ENCODE measurements at places on chromosomes 7 and 10.

DNA sequence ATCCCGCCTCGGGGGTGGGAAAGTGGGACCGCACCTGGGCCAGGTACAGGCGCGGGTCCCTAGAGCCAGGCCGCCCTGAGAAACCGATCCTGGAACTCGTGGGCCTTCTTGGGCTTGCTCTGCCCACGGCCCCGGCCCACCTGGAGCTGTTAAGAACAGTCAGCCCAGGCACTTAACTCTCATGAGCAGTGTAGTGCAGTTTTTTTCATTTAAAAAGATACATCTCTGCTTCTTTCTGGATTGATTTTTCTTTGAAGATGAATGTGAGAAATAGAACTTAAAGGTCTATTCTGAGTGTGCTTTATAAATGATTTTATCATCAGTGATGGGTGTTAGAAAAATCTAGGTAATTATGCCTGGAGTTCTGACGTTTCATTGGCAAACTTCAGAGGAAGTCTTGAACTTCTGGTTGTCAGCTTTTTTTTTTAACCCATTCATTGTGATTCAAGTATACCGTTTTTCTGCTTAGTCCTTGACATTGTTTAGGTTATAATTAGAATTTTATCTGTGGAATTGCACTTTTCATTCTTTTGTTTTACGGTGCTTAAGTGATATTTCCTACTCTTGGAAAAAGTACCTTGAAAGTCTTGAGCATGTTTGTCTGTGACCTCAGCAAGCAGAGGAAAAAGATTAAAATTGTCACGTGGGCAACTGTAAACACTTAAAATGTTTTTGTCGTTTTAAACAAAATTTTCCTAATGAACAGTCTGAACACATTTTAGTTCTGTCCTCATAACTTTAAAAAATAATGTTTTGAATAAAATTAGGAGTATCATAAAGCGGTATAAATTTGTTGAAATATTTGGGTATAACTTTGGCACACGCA is 906 bp downstream of the CDK1 start:
- DNase-seq: no peak

- DNase-seq: no peak
These were observed 19.6 kb downstream of the LRRC27 start for GRCh38 chr10:132351611-132352010.

DNA sequence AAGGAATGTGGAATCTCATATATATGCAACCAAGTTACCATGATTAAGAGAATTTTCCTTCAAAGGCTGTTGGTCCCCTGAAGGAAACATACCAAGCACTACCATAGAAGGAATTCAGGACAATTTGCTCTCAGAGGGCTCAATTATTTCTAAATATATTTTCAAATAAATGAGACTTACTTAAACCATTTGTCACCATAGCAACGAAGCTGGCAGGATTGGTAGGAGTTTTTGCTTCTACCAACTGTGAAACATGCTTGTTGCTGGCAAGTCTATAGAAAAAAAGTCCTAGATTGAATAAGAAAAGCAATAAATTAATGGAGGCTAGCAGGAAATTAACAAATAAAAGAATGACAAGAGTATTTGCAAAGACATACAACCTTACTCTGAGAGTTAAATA is 156.9 kb upstream of the NPSR1 start:
- DNase-seq: no peak

- DNase-seq: peak; percentile 5
These were observed 52.8 kb downstream of the NRF1 start for GRCh38 chr7:129664029-129665012.

DNA sequence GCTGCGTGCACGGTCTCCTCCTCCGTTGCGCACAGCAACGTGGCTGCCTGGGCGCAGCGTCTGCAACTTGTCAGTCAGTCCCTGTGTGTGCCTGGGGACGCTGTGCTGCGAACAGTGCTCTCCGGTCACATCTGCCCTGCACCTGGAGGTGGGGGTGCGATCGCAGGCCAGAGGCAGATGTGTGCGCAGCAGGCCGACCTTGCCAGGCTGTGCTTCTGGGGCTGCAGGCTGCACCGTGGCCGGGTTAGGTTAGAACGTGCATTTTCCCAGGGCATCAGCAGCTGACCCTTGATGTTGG is 8.2 kb upstream of the GET4 start:
- no peak for DNase-seq

- peak; percentile 19 for DNase-seq
These were observed 825 bp downstream of the FEZF1 start for GRCh38 chr7:122303531-122304318.

DNA sequence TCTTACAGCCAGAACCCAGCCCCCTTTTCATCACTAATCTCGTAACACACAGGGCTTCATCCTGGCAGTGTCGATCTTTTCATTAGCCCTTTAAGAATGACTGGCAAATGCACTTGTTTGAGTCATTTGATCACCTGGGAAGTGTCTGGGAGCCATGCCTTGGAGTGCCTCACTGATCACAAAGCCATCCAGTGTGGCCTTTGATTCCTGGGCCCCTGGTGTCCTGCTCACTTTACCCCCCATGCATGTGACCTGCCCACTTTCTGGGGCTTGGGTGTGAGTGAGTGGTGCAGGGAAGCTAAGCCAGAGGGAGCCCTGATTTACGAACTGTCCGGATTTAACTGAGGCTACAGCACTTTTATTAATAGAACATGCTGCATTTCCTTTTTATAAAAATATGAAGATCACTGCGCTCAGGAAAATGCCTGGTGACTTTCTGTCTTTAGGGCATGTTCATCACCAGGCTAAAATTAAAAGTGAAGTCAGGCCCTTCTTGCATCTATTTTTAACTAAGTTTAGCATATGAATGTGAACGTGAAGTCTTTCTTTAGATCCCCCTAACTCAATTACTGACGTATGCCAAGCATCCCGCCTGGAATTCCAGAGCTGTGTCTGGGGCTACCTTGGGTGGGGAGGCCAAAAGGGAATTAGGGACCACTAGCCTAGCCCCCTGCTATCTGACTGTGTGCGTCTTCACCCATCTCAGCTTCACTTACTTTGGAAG is 23.6 kb downstream of the RBM20 start:
- no peak for DNase-seq

DNA sequence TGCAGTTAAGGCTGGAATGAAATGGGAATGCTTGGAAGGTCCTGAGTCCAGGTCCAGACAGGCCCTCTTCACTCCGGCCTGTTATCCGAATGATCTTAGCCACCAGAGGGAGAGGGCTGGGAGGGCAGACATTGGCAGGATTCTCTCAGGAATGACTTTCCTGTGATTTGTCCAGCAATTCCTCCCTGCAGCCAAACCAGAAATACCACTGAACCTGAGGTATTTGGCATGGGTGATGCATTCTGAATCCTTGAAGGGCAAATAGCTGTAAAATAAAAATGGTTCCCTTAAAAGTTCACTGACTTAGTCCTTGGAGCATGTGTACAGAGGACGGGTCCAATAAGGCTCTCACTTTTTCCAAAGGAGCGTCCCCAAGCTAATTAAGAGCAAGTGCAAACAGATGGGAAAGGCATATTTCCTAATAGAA is 77.5 kb upstream of the HABP2 start:
- DNase-seq: no peak

DNA sequence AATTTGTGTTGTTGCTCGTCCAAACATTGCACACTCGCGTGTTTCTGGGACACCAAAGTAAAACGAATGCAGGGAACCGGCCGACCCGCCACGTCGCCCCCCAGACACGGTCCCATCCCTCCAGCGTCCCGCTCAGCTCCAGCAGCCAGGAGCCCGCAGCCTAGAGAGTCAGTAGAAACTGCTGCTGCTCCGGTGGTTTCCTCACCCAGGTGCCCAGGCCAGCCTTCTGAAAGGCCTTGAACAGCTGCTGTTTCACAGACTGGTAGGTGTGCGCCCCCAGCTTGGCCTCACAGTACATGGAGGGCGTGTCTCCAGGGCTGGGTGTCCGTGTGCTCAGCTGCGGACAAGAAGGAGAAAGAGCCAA is 126.8 kb downstream of the WDR37 start:
- DNase-seq: peak; percentile 21

GRCh38 chr10:25701652-25702051 is 232.4 kb upstream of the MYO3A start:
- no peak for DNase-seq

GRCh38 chr10:88754287-88754686 is 5.5 kb upstream of the LIPN start:
- no peak for DNase-seq

DNA sequence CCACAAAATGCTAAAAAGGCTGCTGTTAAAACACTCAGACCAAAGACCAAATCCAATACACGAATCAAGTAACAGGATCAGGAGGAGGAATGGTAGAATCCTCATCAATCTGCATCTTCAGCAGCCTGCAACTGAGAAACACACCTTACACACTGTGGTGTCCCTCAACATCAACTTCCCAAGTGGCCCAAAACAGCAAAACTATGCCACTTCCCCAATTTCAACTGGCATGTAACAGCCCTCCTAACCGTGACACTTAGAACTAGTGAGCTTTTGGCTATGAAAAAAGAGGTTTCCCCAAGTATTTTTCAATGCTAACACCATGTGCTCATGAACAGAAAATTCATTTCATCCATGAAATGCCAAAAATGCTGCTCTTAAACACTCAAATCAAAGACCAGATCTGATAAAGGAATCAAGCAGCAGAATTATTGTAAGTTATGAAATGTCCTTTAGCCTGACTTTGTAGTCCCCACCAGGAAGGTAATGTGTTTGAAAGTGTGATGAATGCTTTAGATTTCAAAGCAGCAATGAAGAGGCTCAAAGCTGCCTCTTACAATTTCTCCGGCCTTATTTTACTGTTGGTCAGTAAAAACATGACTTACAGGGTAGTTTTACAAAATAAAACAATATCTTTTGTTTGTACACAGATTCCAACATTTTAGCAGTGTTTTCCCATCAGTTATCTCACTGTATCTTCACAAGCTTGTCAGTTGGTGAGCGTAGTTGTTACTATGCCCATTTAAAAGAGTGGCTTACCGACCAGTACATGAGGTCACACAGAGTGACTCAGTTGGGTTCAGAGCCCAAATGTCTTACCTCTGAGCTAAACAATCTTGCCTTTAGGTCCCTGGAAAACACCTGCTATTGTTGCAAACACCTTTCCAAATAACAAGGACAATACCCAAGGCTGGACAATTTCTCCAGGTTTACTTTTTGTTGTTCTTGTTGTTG is 65.7 kb upstream of the ASAH2 start:
- no peak for DNase-seq

DNA sequence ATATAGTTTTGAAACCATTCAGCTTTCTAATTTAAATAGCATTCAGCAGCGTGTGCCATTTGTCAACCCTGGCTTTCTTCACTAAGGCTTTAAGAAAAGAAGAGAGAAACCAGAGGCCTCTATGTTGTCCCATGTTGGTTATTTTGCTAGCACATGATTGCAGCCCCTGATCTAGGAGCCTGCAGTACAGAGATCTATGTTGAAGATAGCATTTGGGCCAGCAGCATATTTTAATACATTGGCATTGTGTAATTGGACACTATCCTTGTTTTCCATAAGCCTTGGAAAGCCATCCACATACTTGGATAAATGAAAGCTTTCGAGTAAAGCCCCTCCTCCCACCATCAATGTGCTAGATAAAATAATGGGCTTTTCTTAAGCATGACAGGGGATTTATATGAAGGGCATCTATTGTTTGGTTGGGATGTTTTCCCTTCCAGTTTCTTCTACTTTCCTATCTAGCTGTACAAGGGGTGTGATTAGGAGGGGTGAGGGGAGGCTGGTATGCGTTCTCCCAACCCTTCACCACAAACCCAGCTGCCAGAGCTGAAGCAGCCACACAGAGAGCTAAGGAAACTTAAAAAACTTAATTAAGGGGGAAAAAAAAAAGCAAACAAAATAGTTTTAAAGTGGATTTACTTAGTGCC is 23.1 kb upstream of the SDHAF3 start:
- no peak for DNase-seq

DNA sequence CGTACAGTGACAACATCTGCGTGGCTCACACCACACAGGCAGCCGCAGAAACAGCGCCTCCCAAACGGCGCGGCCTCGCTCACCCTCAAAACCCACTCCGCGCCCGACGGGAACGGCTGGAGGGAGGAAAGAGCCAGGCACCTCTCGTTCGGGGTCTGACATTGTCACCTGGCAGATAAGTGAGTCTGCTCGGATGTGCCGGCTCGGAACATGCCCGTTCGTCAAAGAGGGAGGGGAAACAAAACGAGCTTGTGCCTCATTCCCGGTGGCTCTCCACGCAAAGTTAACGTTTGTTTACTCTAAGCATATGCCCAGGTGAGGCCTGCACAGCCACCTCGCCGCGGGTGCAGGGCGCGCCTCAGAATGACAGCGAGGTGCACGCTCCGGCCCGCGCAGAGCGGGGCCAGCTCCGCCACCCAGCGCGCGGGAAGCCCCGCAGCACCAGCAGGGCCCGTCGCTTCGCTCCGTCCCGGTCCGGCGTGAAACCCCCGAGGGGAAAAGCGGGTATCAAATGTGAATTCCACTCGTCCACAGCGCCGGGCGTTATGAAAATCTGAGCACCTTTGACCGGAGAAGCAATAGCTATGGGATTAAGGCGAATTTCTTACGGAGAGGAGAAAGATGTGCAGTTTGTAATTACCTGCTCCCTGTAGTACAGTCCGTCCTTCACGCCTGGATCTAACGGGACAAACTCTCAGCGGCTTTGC is 13.1 kb downstream of the CNPY1 start:
- no peak for DNase-seq

GRCh38 chr10:18523025-18523424 is 128.4 kb downstream of the NSUN6 start:
- DNase-seq: no peak

GRCh38 chr7:149871576-149871975 is 2.2 kb upstream of the ATP6V0E2 start:
- DNase-seq: no peak

DNA sequence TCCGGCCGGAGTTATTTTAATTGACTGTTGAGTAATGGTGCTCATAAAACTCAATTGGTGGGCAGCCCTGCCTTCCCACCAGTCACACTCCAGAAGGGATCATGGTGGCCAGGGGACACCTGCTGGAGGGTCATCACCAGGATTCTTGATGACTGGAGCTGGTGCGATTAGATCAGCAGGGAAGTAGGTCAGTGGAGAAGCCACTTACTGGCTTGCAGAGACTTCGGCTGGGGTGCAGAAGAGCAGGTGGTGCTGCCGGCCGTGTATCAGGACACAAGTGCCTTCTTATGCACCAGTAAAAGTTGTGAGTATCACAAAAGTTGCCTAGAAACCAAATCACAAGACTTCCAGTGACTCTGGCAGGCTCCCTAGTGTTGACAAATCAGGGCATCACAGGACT is 82.6 kb upstream of the CHCHD3 start:
- no peak for DNase-seq

DNA sequence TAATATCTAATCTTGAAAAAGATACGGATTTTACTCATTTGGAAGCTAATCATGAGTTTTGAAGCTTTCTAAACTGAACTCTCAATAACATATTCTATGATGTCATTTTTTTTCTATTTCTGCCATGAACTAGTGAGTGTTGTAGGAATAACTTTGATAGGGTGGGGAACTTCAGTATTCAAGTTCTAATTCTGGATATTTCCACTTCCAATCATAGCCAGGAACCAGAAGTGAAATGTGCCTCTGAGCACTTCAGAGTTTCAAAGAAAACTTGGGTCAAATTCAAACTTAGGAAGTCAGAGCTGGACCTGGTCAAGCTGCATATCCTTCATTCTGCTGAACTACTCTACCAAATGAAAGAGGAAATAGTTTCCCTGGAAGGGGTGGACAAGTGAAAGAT is 847 bp downstream of the AGMO start:
- peak; percentile 19 for DNase-seq
